ENCODE measurements at places on chromosomes 6 and 20.

DNA sequence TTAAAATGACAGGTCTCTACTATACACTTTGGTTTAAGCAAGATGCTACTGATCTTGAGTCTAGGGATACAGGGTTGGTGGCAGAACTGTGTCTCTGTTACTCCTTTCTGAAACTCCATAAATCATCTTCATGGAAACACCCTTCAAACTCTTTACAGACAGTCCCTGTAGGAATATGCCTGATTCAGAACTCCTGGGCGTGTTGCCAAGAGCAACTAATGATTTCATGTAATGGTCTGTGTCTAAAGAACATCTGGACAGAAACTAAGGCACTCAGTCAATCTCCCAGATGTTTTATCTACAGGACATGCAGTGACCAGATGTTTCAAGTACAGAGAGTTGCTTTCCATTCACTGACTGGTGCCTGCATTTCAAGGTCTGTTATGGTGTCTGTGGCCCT, 464.4 kb upstream of the CHD6 start:
- no peak for DNase-seq

- DNase-seq = no peak
Observed at GRCh38 chr20:52142757-52143156, 48.8 kb downstream of the ZFP64 start.

GRCh38 chr20:52624281-52624680, 347.9 kb upstream of the TSHZ2 start:
- no peak for DNase-seq

- no peak for DNase-seq
Observed at GRCh38 chr6:158413814-158414565, 101.7 kb downstream of the TULP4 start.

DNA sequence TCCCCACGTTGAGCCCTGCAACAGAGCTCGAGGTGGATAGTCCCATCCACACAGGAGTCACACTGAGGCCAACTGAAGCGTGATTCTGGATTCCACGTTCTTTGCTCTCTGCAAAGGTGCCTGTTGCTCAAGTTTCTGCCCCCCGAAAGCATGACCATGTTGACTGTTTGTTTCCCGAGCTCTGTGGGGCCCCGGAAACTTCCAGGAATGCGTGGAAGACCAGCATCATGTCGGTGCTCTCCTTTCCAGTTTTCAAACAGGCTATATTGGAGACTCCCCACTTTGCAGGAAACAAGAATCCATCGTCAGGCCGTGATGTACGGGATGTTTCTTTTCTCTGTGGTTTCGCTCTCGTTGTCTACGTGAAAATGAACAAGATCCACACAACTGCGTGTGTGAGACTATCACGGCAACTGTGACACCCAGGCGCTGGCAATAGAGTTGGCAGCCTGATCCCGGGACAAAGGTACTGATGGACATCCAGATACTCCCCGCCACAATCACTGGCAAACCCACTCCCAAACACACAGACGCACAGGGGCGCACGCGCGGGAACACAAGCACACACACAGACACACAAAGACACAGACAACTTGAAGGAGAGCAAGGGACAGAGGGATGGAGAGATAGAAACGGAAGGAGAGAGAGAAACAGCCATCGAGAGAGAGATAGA, 444.6 kb upstream of the DEFB115 start:
- no peak for DNase-seq

DNA sequence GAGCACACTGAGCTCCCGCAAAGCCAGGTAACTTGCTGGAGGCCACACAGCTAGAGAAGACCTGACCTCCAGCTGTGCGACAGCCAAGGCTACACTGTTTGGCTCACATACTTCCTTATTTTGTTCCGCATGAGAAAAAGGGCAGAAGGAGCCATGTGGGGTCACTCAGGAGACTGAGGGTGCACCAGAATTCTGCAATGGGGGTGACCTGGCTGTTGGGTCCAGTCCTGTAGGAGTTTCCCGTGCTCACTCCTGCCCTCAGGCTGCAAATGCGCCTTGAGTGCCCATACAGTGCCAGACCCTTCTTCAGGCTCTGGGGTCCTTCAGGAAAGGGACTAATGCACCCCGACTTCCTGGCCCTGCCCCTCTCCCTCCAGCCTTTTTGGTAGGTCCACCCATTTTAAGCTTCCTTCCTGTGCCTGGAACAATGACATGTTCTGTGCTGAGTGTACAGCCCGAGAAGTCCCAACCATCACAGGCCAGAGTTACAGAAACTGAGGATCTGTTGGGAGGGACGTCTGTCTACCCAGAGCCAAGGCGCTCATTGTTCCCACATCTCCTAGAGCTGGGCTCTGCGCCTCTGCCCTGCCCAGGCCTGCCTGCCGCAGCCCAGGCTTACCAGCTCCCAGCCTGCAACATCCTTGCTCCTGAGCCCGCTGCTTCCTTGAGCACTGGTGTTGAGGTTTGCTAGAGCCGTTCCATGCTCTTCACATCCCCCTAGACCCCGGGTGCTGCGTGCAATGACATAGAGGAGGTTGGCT, 33.5 kb upstream of the CD93 start:
- no peak for DNase-seq

GRCh38 chr20:36717657-36718056, 28.2 kb downstream of the NDRG3 start:
- DNase-seq = peak; percentile 21

DNA sequence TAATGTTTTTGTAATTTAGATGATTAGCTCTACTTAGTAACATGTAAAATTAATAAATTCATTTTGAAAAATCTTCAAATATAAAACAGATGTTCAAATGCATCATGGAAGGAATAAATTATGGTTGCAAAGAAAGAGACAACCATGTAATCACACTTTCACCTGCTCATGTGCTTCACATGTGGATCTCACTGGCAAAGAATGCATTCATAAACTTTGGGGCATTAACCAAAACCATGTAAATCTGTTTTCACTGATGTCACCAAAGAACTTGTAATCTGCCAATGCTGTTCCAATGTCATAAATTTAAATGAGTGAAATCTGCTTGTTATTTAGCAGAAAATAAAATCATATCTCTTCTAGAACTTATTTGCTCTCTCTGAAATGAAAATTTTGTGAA, 142.7 kb downstream of the TENT5A start:
- no peak for DNase-seq

- no peak for DNase-seq
Observed at GRCh38 chr6:36608788-36609563, 14.8 kb downstream of the SRSF3 start.

DNA sequence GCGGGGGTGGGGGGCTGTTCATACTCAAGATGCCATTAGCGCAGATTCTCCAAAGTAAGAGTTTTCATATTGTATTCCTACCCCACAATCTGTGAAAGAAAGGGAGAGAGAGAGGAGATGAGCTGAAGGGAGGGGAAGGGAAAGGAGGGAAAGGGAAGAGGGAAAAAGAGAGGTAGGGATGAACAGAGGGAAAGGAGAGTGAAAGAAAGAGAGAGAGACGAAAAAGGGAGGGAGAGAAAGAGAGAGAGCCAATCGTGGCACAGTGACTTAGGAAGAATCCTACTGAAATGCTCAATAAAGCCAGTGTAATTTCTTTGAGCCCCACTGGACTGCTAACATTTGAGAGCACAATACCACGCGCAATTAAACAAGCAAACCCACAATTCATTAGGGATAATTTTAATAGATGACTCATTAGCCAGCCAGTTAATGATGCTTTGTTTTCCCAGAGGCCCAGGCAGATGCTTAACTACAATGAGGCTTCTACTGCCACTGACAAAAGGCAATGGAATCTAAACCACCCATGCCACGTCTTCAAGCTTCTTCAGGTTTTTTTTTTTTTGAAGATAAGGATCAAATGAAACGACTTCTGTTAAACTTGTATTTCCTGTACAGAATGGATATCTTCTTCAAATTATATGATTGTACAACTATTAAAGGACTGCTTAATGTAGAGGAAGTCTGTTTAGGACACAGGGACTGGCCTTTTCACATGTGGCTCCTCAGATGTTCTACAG, 306.8 kb downstream of the FOXC1 start:
- DNase-seq = no peak

DNA sequence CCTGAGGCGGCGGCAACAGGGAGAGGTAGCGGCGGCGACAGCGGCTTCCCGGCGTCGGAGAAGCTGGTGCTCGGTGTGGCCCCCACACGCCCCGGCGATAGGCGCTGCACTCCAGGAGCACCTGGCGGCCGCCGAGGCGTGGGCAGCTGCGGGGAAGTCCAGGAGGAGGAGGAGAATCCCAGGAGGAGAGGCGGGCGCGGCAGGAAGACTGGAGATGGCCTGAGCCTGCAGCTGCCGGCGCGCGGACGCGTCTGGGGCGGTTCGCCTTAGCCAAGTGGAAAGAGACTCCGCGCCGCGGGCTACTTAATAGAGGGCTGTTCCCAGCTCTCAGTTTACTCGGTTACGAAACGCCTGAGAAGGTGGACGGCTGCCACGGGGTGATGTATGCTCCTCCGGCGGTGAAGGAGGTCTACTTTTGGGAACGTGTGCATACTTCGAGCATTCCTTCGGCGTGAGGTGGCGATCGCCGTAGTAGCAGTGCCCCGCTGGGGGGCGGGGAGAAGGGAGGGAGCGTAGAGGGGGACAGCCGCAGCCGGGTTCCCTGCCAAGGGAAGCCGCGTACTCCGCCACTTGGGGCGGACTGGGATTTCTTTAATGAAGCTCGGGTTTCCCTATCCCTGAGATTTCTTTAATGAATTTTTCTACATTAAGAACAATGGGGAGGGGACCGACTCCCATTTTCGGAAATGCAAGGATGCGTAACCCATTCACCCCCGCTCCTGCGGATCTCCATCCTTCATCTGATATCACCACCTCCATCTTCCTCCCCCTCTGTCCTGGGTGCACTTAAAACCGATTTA, at the start of gene COL12A1:
TSS of gene COL12A1 (minus strand) at position 278 of the 800 bp plus-strand sequence. CDS start 3,261 bp downstream, outside the sequence.
- DNase-seq = no peak

GRCh38 chr6:20702366-20702765, 168.1 kb downstream of the CDKAL1 start:
- DNase-seq = no peak

- no peak for DNase-seq
Observed at GRCh38 chr6:129696028-129696418, 14.0 kb downstream of the ARHGAP18 start.

GRCh38 chr6:4707011-4707410, 69.2 kb upstream of the CDYL start:
- DNase-seq = no peak

GRCh38 chr20:8764344-8764962, 304.4 kb upstream of the PLCB4 start:
- DNase-seq = no peak

DNA sequence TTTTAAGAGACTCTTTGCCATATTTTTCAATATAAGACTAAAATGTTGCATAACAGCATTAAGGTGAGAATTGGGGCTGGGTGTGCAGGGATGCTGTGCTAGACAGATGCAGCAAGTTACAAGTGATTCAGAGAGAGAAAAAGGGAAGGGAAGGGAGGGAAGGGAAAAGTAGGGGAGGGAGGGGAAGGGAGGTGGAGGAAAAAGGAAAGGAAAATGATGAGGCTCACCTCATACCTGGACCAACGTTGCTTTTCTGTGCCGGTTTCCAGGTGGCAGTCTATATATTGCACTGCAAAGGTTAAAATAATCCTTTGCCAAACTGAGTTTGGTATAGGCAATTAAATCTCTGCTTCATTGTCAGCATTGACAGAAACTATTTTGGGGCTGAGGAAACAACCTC, 155.4 kb upstream of the LAMA2 start:
- no peak for DNase-seq

DNA sequence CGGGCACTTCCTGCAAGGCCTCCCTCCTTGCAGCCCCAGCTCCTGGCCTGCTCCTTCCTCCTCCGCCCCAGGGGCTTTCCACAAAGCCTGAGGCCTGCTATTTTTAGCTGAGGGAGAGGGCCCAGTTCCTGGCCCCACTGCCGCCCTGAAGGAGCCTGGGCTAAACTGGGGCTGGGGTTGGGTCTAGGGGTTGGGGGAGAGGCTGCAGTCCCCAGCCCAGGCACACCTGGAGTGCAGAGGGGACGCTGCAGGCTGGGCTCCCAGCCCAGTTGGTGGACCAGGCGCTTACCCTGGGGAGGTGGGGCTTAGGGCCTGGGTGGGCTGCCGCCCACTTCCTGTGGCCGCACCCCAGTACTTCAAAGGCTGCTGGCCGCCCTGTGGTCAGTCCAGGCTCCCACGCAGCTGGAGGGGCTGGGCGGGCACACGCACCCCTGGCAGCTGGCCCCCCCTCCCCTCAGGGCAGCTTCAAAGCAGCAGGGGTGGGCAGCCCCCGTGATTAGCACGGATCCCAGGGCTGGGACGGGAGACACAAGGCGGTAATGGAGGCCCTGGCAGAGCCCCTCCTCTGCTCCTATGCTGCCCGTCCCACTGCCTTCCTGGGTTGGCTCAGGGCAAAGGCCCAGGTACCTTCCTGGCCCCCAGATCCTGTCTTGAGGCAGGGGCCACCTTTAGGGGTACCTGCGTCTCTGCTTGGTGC, 7.1 kb upstream of the ABHD16B start:
- no peak for DNase-seq

- DNase-seq = no peak
Observed at GRCh38 chr6:68339488-68340131, 295.5 kb upstream of the ADGRB3 start.

DNA sequence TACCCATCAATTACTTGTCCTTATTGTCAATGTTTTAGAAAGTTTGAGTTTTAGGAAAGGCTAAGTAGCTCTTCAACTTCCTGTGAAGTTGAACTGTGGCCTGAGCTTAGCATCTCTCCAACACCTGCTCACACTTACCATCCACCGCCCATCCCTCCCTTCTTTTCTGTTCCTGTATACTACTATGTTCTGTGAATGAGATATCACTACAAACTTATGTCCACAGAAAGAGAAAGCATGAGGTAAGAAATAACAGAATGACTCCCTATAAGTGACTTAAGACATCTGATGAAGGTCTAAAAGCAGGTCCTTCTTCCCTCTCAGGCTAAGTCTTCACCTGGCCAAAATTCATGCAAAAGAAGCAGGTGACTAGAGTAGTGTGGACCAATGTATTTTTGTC, 246.3 kb upstream of the PREP start:
- no peak for DNase-seq

- DNase-seq = no peak
Observed at GRCh38 chr6:13917141-13917540, 7.6 kb upstream of the RNF182 start.

DNA sequence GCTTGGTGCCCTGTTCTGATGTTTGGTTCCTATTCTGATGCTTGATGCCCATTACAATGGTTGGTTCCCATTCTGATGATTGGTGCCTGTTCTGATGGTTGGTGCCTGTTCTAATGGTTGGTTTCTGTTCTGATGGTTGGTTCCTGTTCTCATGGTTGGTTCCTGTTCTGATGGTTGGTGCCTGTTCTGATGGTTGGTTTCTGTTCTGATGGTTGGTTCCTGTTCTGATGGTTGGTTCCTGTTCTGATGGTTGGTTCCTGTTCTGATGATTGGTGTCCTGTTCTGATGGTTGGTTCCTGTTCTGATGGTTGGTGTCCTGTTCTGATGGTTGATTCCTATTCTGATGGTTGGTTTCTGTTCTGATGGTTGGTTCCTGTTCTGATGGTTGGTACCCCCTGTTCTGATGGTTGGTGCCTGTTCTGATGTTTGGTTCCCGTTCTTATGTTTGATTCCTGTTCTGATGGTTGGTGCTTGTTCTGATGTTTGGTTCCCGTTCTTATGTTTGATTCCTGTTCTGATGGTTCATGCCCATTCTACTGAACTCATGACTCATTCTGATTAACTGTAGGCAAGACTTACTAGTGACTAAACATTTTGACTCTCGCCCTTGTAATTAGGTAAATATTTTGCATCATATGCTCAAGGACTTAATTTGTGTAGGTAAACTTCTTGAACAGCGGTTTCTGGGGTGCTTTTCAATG, 146.2 kb downstream of the DLL1 start:
- no peak for DNase-seq

- DNase-seq = no peak
Observed at GRCh38 chr6:75727206-75727605, 21.8 kb upstream of the MYO6 start.

- DNase-seq = no peak
Observed at GRCh38 chr6:120779441-120779840, 554.8 kb downstream of the TBC1D32 start.
